ENCODE measurements at places on chromosomes 11 and 22. TPM values are rescaled to one million over a fixed set of nuclear protein-coding genes. Genes with fewer than 3 reads are reported as not detected.

The KIF18A gene
- 22.1 TPM for total RNA-seq

The CNGA4 gene
- total RNA-seq, result 0.37 TPM

The BARX2 gene
- not detected for total RNA-seq

The OR51E2 gene
- total RNA-seq, result not detected

The ZC3H7B gene
- total RNA-seq, result 27.2 TPM

The ROM1 gene
- 3.1 TPM for total RNA-seq

The TRPM5 gene
- total RNA-seq, result not detected

The UBQLNL gene
- total RNA-seq, result not detected

The TAF6L gene
- total RNA-seq, result 14.7 TPM

The TMEM41B gene
- 37.1 TPM for total RNA-seq

The FREY1 gene
- total RNA-seq, result 2.3 TPM

The SMC1B gene
- under 0.01 TPM for total RNA-seq

The GAL gene
- total RNA-seq, result 0.39 TPM

The DEFB131B gene
- total RNA-seq, result not detected

The PSMC3 gene
- 145 TPM for total RNA-seq

The TBX1 gene
- not detected for total RNA-seq

The OR8D1 gene
- not detected for total RNA-seq

The GLB1L2 gene
- 3.5 TPM for total RNA-seq

The PHETA2 gene
- 10.7 TPM for total RNA-seq

The CCDC85B gene
- 63.9 TPM for total RNA-seq

The SLC5A12 gene
- not detected for total RNA-seq

The MYOD1 gene
- total RNA-seq, result not detected

The ACRV1 gene
- not detected for total RNA-seq

The CHADL gene
- 0.37 TPM for total RNA-seq

The OR2D2 gene
- 0.78 TPM for total RNA-seq
